Right atrium auricular region (tissue), 2 donors: ENCODE measurements at places on chromosomes 12 and 14.

GRCh38 chr12:120121766-120122293, 5.3 kb upstream of the RAB35 start:
- DNase-seq, result no peak

DNA sequence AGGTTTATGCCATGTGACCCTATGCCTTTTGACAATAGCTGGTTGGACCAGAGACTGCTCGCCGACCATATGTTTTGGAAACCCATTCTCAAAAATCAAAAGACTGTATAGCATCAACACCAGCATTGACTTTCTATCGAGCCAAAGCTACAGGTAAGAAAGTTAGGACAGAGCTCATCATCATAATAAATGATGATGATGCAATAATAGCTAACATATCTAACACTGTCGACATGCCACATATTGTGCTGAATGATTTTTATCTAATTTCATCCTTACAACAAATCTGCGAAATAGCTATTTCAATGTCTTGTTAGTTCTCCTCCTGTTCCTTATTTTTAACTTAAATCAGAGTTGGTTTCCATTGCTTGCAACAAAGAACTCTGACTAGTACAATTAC, 102.9 kb downstream of the EGLN3 start:
- DNase-seq, result no peak

DNA sequence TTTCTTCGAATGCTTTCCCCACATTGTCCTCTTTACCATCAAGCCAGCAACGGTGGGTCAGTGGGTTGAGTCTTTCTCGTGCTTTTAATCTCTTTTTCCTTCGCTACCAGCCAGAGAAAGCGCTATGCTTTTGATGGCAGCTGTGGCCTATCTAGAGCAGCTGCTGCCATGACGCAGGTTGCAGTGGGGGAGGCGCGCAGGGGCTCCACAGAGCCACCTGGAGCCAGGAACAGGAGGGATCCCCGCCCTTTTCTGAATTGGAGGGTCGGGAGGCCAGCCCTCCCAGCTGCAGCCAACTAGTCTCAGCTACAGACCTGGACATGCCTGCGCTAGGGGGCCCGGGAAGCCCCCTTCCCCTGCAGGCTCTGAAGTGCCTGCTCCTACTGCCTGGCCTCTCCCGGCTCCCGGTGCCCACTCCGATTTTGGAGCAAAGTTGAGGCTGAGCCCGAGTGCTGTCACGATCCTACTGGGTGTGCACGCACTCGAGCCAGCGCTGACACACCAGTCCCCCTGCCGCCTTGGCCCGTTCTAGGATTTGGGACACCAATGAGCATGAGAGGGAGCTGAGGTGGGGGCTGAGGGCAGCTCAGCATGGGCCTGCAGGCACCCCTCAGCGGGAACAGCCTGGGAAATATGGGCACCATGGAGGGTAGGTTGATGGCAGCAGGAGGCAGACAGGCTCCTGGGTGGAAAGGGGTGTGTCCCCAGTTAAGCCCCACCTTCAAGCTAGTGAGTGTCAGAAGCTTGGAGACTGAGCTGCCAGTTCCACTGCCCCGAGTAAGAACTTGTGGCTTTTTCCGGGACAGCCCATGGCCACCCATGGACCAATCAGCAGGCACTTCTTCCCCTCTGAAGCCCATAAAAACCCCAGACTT, 784.2 kb downstream of the SLC6A15 start:
- no peak for DNase-seq

- DNase-seq, result no peak
These were observed 4.4 kb downstream of the ZBTB42 start for GRCh38 chr14:104805326-104805678.

DNA sequence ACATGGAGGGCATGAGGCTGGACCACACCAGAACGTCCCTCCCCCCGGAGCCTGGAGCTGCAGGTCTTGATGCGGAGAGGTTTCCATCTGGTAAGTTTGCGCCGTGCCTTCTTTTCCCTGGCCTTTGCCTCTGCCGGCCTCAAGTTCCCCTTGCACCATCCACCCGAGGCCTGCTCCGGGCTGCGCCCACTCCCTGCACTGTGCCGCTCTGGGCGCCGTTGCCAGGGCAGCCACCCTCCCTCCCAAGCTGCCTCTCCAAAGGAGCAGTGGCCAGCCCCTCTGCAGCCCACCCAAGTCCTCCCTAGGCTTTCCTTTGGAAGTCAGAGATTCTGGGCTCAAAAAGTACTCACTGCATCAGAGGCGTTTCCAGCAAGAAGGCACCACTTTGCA, 46.2 kb upstream of the MEG3 start:
- no peak for DNase-seq

GRCh38 chr14:48792376-48793024, 793.7 kb downstream of the RPS29 start:
- no peak for DNase-seq

DNA sequence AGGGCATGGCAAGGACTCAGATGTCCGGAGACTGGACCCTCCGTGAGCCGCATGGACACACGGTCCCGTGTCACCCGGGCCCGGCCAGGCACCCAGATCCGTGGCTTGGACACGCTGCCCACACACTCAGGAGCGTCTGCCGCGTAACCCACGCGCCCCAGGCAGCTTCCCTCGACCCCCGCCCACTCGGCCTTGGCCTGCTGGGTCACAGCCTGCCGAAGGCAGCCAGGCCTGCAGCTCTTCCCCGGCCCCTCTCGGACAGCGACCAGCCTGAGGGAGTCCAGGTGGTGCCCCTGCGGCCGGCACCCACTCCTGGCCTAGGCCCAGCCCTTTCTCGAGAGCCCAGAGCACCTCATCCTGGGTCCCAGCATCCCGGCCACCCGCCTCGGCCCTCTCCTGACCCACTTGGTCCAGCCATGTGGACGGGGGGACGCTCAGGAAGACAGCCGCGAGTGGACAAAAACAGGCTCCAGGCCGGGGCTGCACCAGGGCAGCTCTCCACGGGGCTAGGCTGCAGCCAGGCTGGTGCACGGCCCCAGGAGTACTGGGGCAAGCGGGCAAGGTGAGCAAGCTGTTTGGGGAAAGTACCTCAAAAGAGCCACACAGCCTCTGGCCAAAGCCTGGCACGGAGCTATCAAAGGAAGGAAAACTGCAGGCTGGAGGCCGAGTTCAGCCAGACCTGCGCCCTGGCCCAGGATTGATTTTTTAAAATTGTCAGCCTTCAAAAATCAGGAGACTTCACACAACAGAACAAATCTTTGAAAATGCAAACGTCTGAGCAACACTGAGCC, 6.5 kb downstream of the AKT1 start:
- no peak for DNase-seq

DNA sequence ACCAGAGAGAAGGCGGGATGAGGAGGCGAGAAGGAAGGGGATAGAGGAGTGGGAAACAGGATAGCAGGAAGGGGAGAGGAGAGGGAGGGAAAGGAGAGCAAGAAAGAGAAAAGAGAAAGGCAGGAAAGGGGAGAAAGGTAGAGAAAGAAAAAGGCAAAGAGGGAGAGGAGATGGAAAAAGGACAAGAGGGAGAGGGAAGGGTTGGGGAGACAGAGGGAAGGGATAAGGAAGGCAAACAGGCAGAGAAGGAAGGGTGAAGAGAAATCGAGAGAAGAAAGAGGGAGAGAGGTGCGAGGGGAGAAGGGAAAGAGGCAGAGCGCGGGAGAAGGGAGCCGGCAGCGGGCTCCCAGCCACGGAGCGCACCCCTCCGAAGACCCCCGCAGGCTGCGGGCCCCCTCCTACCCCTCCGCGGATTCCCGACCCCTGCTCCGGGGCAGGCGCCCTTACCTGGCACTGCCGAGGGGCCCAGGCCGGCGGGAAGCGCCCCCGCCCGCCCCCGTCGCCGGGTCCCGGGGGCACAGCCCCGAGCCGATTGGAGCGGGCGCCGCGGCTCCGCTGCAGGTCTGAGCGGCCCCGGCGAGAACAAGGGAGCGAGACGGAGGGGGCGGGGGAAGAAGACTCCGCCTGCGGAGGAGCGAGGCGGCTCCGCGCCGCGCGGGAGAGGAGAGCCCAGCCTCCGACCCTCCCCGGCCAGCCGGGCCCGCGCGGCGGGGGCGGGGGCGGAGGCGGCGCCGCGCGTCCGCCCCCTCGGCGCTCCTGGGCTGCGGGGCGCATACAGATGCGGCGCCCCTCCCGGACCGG, at the start of gene CDH24:
TSS of gene CDH24 (minus strand) at position 565 of the 801 bp plus-strand sequence. CDS start 1,787 bp downstream, outside the sequence.
- DNase-seq, result no peak
